ENCODE measurements at places on chromosomes 1 and 21.

GRCh38 chr1:59110271-59110670 is 186.6 kb upstream of the FGGY start:
- DNase-seq = no peak

DNA sequence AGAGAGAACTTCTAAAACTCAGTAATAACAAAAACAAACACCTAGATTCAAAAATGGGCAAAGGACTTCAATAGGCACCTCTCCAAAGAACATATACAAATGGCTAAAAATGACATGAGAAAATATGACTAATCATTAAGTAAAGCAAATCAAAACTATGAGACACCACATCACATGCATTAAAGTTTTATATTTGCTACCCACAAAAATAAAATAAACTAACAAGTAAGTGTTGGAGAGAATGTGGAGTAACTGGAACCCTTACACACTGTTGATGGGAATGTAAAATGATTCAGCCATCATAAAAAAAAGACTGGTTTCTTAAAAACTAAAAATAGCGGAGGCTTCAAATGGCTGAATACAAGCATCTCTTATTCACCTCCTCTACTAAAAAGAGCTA is 262.1 kb upstream of the PKN2 start:
- DNase-seq = no peak

GRCh38 chr1:72780212-72780611 is 497.9 kb upstream of the NEGR1 start:
- no peak for DNase-seq

DNA sequence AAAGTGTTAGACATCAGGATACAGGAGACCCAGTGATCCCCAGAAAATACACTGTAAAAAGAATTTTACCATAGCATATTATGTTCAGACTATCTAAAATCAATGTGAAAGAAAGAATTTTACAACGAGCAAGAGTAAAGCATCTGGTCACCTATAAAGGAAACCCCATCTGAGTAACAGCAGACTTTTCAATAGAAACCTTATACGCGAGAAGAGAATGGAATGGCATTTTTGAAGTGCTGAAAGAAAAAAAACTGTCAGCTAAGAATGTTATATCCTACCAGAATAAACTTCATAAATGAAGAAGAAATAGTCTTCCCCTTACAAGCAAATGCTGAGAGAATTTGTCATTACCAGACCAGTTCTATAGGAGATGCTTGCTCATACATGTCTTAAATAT is 532.1 kb upstream of the NR5A2 start:
- no peak for DNase-seq

- no peak for DNase-seq
Observed at GRCh38 chr1:204192046-204192445, 4.2 kb downstream of the KISS1 start.

GRCh38 chr1:101004061-101004460 is 21.5 kb downstream of the DPH5 start:
- no peak for DNase-seq

GRCh38 chr1:170742600-170742999 is 78.7 kb downstream of the PRRX1 start:
- DNase-seq = no peak

DNA sequence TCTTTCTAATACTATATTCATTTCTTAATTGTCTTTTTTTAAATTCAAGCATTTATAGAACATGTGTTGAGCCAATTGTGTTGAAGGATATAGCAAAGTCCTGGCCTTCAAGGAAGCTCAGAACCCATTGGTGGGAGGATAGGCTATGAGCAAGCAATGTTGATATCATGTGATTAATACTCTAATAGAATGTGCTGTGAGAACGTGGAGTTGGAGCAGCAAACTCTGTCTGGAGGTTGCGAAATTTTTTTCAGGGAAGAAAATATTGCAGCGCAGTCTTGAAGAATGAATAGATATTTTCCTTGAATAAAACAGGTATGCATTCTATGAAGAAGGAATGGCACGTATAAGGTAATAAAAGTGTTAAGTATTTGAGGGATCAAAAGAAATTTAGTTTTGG is 229.2 kb upstream of the KCNK2 start:
- no peak for DNase-seq

GRCh38 chr1:58785442-58786058 is 1.7 kb upstream of the JUN start:
- DNase-seq = peak; percentile 89

DNA sequence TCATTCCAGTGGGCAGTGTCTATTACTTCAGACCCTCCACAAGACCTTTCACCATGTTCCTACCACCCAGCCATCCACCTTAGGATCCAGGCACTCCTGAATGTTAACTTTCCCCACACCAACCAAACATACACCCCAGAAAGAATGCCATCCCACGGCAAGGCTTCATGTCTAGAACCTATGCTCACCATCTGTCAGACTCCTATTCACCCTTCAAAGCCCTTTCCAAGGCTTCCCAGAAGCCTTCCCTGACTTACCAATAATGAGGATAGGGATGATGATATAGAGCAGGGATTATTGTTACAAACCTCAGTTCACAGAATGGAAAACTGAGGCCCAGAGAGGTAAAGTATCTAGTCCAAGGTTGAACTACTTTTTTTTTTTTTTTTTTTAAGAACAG is 19.3 kb upstream of the RCC2 start:
- DNase-seq = no peak

DNA sequence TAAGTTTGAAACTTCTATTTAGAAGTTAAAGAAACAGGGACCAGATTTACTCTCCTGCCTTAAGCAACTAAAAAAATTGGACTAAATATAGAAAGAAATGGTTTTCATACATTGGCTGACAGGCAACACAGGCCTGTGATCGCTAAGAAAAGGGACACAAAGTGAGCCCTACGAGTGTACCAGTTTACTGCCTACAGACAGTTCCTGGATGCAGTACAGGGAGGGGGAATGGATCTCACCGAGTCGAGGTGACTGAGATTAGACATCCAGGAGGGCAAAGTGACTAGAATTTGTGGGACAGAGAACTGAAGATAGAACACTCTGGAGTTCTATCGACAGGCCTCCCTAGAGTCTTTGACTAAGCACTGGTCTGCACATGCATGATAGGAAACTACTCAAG is 16.0 kb downstream of the PHC2 start:
- no peak for DNase-seq

Measured in lung microvascular endothelial cell (primary cell).